ENCODE measurements at places on chromosomes 1 and 21. TPM values are rescaled to one million over a fixed set of nuclear protein-coding genes. Genes with fewer than 3 reads are reported as not detected.

- no peak for DNase-seq
These were observed 2.4 kb upstream of the ELAPOR1 start for GRCh38 chr1:109111386-109112055.

CLDN17 gene
- total RNA-seq: not detected

GRCh38 chr1:44565259-44565750 is 109.0 kb downstream of the TMEM53 start:
- DNase-seq: peak; percentile 51

CLCNKB gene
- total RNA-seq: 2.0 TPM

DMBX1 gene
- total RNA-seq: not detected

GRCh38 chr1:107782217-107782845 is 182.6 kb downstream of the VAV3 start:
- no peak for DNase-seq

PM20D1 gene
- 1.7 TPM for total RNA-seq

DNA sequence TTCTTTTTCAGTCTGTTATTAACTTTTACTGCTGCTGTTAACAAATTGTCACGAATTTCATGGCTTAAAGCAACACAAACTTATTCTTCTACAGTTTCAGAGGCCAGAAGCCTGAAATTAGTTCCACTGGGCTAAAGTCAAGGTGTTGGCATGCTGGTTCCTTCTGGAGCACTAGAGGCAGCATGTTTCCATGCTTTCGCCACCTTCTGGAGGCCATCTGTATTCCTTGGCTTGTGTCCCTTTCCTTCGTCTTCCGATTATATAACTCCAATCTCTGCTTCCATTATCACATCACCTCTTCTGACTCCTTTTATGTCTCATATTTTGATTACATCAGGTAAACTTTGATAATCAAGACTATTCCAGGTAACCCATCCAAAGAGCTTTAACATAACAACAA is 1742.1 kb downstream of the BRINP3 start:
- DNase-seq: no peak

RNU1-4 gene
- total RNA-seq: 6,195 TPM

GRCh38 chr1:84985365-84985764 is 11.5 kb downstream of the MCOLN2 start:
- no peak for DNase-seq

All from cardiac septum (tissue), 1 donor.